NCI-H187 treated with DMSO at 0.1 percent for 48 hours (cell line): ENCODE measurements at places on chromosomes 11 and 22.

DNA sequence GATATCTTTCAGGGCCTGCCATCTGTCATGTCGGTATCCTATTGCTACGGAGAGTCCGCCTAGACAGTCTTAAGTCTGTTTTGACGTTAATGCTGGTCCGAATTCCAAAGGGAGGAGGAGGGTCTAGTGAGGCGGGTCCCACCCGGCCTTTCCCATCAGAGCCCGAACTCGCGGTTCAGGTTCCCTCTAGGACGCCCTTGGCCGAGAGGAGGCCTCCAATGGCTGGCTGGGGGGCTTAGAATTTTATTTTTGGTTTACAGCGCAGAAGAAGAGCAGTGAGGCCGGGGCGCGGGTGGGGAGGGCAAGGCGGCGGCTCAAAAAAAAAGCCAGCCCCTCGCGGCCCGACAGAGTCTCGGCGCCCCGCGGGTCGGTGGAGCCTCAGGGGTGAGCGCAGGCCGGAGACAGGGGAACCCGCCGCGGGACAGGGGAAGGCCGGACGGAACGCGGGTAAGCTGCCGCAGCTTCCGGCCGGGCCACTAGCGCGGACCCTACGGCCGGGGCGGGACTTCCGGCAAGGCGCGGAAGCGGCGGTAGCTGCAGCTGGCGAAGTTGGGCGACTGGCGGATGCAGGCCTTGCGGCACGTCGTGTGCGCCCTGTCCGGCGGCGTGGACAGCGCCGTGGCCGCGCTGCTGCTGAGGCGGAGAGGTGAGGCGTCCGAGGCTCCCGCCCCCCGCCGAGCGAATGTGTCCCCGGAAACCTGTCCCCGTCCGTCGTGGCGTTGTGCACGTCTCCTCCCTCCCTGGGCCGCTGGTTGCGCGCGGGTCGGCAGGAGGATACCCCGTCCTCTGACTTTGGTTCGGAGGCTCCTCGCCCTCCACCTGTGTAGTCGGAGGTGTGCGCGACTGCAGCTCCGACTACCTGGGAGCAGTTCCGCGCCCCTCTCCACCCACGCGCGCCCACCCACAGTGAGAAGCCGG is at the start of gene TRMU:
TRMU (plus strand) TSS at position 514 of the 918 bp plus-strand sequence; CDS start at position 565, 51 bp downstream.
- no peak for DNase-seq

- no peak for DNase-seq
These were observed 18.7 kb downstream of the TRIM44 start for GRCh38 chr11:35681163-35681767.

- no peak for DNase-seq
These were observed 134.2 kb downstream of the LDLRAD3 start for GRCh38 chr11:36077886-36078685.

DNA sequence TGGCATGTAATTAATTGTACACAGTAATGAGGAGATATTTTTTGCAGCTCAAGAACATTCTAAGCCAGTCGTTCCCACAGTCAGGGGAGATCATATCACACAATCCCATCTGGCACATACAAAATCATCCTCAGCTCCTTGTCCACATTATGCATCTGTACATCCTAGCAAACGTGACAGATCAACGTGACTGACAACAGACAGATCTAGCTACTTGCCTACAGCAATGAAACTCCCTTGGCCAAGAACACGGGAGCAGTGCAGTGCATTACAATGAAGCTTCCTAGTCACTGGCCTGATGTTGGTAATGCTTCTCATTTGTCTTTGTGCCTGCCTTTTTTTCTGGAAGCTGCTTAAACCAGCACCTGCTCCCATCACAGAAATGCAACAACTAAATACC is 24.5 kb upstream of the GUCY1A2 start:
- no peak for DNase-seq

GRCh38 chr11:1690167-1691025 is 6.6 kb upstream of the KRTAP5-6 start:
- DNase-seq = no peak

- DNase-seq = no peak
These were observed 3.7 kb upstream of the CHST1 start for GRCh38 chr11:45669146-45669545.

DNA sequence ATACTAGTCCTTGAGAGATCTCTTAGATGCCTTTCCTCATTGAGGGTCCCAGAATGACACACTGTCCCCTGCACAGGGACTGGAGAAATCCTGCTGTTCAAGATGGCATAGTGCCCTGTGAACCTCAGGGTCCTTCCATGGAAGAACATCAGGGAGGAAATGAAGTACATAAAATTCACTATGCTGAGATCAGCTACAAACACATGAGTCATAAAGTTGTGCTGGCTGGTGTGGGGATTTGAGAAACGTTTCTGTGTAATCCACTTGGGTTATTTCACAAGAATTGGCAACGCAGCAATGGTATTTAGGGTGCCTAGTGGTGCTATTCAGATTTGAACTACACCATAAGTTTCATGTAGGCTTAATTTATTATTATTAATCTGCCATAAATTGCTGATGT is 174.4 kb downstream of the MAML2 start:
- DNase-seq = no peak

GRCh38 chr11:12118949-12119348 is 8.6 kb downstream of the MICAL2 start:
- DNase-seq = peak; percentile 92

- no peak for DNase-seq
These were observed 46.0 kb downstream of the CELF1 start for GRCh38 chr11:47506795-47507562.

GRCh38 chr11:100093698-100094097 is 593.4 kb upstream of the ARHGAP42 start:
- DNase-seq = no peak
